AG04450 (cell line): ENCODE measurements at places on chromosomes 2 and 18.

DNA sequence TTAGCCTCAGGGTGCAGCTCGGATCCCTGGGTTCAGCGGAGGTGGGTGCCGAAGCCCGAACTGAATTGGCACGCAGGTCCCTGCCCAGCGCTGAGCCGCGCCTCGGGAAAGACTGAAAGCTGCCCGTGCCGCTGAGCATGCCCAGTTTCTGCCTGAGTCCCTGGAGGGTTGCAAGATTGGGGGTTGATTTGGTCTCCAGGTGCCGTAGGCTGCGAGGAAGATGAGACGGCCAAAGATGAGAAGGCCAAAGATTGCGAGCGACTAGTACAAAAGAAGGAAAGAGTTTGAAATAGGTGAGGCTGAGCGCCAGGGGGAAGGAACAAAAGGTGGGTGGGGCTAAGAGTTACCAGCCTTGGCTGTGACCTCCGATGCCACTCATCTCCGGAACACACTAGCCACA is 852 bp upstream of the KCNH7 start:
- no peak for DNase-seq

DNA sequence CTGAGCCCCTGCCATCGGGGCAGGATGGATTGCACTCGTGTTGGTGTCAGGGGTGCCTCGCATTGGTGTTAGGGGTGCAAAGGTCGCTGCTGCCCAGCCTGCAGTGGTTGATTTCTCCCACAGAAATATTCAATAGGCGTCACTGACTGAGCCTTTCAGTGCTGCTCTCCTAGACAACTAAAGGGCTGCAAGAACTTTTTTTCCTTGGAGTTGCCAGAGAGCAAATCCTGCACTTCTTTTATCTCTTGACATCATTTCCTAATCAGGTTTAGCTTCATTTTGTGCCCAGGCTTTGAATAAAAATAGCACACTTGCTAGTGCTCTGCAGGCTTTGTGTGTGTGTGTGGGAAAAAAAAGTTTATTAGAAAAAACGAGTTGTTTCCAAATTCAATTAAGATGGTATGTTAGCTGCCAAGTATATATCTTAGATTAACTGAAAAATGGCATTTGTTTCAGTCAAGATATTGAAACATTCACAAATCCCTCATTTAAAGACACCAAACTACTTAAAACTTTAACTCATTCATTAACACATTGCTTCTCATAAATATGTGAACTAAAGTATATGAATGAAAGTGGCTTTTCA is 125.6 kb downstream of the SOCS6 start:
- DNase-seq = no peak

- DNase-seq = no peak
These were observed 113.7 kb downstream of the SRBD1 start for GRCh38 chr2:45497355-45497754.

DNA sequence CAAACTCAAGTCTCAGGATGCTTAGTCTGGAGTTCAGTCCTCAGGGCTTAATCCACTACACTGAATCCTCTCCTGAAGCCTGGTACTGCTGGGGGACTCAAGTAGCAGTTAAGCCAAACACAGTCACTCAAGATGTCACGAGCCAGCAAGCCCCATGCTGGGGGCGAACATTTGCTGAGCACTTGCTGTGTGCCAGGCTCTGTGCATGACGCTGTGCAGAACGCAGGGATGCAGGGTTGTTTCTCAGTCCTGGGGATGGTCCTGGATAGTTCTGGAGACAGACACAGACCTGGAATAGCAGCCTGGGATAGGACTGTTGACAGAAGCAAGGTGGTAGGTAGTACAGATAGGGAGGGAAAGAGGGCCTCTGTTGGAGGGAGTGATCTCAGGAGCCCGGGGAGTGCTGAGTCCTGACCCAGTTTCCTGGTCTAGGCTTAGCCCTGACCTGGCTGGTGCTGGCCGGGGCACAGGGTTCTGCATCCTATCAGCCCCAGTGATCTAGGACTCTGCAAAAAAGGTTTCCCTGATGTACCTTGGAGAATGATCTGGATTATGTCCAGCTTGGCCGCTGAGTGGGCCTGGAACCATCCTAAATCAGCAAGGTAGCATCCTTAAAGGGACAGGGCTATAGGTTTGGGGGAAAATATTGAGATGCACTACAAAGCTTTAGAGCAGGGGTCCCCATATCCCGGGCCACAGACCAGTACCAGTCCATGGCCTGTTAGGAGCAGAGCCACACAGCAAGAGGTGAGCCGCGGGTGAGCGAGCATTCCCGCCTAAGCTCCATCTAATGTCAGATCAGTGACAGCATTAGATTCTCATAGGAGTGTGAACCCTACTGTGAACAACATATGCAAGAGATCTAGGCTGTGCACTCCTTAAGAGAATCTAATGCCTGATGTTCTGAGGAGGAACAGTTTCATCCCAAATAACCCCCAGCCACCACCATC is 54.7 kb upstream of the OTOF start:
- no peak for DNase-seq

DNA sequence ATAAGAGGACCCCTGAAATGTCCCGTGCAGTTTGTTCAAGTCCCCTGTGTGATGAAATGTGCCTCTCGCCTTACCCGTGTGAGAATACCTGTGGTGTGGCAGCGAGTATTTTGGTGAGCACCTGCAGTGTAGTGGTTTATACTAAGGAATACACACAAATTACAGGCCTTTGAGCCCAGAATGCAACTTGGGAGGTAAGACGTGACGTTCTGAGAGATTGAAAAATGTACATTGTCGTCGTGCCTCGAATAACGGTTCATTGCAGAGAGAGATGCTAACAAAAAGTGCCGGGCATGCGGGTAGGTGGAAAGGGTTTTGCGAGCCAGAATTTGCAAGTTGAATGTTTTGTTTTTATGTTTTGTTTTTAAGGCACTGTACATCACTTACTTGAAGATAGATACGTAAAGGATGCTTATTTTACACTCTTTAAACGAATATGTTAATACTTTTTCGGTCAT is 867 bp downstream of the RBBP8 start:
- no peak for DNase-seq
